ENCODE measurements at places on chromosomes 2 and 18.

GRCh38 chr2:69830045-69830905 lies 815 bp downstream of the GMCL1 start:
- no peak for DNase-seq

DNA sequence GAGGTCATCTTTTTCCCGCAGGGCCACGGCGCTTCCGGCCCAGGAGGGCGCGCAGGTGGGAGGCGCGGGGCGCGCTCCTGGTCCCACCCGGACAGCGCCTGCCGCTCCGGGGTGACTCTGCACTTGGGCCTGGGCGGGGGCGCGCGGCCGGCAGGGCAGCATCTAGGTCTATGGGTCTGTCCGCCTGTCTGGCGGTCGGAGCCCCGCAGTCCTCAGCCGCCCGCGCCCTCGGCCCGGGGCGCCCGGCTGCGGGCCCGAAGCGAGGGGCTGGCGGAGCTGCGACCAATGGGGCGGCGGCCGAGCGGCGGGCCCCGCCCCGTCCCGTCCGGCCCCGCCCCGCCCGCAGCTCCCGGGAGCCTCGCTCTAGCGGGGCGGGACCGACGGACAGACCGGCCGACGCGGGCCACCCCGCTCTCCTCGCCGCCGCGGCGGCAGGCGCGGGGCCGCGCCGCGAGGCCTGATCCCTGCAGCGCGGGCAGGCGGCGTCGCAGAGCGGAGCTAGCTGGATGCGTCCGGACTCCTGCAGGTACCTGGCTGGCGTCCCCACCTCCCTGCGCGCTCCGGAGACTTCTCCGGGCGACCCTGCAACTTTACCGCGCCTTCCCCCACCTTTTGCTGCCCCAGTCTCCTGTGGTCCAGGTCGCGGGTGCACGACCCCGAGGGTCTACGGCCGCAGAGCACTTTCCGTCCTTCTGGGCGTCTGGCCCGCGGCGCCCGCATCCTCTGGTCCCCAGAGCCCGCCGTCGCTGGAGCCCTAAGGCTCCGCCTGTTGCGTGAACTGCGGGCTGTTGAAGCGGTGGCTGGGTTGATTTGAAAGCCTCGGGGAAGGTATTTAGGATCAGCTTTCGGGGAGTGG lies at the start of gene KCNS3:
Gene KCNS3, plus strand, starts transcription at position 387 of the 856 bp plus-strand sequence. CDS start 52,342 bp downstream, outside the sequence.
- no peak for DNase-seq

- no peak for DNase-seq
Measured at GRCh38 chr18:3008541-3008940, 4.4 kb downstream of the LPIN2 start.

GRCh38 chr2:240584486-240585031 lies 2.0 kb upstream of the CAPN10 start:
- DNase-seq = no peak

- no peak for DNase-seq
Measured at GRCh38 chr18:50011813-50012435, 183.0 kb downstream of the MYO5B start.

DNA sequence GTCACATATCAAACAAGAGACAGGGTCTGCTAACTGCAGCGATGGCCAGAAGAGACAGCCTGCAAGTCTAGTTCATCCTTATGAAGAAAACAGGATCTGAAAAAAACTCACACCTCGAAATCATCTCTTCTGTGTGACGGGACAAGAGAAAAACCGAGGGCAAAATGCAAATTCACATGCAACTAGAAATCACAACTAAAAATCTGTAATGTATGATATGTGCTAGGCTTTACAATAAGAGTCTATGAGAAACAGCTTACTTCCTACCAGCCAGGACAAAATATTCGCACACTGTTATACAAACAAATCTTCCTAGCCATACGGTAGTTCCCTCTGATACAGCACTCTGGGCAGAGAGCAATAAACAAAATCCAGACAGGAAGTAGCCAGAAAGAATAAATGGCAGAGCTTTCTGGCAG lies 48.8 kb downstream of the ANKRD44 start:
- DNase-seq = no peak

GRCh38 chr18:77127769-77128671 lies 4.6 kb downstream of the MBP start:
- DNase-seq = no peak

DNA sequence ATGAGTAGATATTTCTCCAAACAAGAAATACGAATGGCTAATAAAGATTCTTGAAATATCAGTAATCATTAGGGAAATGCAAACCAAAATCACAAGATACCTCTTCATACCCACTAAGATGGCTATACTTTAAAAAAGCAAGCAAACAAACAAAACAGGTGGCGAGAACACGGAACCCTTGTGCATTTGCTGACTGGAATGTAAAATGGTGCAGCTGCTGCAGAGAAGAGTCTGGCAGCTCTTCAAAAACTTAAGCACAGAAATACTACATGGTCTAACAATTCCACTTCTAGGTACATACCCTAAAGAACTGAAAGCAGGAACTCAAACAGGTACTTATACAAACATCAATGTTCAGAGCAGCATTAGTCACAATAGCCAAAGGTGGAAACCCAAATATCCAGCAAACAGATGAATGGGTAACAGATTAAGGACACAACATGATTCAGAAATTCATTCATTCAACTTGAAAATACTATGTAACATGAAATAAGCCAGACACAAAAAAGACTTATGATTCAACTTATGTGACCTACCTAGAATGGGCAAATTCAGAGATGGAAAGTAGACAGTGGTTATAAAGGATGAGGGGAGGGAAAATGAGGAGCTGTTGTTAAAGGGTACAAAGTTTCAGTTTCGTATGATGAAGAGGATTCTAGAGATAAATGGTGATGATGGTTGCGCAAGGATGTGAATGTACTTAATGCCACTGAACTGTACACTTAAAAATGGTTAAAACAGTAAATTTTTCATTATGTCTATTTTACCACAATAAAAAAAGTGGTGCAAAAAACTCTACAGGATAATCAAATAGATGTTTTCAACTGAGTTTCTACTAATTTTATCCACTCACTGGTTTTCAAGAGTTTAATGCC lies 26.9 kb upstream of the GPR75 start:
- no peak for DNase-seq

- DNase-seq = no peak
Measured at GRCh38 chr18:8081267-8081666, 514.2 kb downstream of the PTPRM start.

DNA sequence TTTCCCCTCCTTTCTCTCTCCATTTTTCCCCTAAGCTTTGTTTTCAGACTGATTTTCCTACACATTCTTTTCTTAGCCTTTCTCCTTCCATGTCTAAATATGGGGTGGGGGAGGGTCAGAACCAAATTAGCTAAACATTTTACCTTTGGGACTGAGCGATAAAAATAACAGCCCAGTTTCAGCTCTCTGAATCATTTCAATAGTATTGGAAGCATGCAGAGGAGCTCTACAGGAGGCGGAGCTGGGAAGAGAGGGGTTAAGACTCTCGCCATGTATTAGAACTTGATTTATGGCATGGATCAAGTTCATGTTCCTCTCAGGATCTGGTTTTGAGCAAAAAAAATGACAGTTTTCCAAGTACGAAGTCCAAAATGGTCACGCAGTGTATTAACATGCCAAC lies 109.1 kb downstream of the CPO start:
- DNase-seq = no peak

DNA sequence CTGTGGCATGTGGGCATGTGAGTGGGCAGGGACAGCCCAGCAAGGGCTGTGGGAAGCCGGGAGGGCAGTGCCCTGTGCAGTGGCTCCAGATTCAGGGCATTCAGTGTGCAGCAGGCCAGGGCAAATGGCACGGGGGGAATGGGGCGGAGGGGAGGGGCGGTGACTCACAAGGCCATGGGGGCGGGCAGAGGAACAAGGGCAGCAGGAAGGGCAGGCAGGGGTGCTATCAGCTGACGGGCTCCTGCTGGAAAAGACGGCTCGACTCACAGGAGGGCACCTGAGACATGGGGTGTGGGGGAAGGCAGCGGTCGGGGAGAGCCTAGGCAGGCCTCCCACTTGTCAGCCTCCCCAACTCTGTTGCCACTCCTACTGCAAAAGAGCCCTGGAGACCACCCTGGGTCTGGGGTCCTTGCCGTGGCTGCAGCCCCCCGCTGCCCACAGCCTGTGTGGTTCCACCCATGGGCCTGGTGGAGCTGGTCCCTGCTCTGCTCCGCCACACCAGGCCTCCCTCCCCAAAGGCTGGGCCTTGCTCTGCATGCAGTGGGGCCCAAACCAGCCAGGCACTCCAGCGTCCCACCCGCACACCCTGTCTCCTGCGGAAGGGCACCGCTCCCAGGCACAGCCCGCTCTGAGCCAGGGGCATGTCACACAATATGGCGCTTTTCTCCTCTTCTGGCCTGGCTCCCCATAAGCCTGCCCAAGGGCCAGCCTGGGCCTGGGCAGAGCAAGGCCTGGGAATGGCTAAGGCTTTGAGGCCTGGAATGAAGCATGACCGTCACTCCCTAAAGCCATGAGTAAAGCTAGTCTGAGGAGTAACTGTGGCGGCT lies 25.9 kb downstream of the HS6ST1 start:
- DNase-seq = no peak

GRCh38 chr2:55140316-55141219 lies 90.3 kb upstream of the RTN4 start:
- no peak for DNase-seq

DNA sequence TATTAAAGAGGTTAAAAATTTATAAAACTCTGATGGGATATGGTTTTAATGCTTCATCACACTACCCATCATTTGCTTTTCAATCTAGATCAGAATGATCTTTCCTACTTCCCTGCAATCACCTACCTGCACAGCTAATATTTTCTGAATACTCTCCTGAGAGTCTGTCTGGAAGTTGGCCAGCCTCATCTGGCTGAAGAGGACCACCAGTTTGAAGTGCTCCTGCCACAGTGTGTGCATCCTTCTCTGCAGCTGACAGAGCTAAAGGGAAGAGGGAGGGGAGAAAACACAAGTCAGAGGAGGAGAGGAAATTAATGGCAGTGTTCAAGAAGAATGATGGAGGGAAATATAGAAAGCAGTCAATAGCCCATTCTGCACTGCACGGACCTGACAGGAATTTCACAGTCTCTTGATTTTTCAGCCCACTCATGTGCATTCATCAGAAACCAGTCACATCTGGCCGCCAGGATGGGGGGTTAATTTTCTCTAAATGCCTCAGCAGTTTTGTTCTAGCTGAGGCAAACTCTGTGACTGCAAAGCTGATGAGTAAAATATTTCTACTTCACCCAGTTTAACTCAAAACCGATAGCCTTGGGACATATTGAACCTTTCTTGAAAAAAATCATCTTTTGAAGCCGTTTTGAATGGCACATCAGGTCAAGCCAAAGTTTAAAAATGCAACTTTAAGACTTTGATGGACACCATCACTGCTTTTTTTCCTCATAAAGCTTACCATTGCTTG lies 201.8 kb upstream of the KLHL14 start:
- DNase-seq = no peak

DNA sequence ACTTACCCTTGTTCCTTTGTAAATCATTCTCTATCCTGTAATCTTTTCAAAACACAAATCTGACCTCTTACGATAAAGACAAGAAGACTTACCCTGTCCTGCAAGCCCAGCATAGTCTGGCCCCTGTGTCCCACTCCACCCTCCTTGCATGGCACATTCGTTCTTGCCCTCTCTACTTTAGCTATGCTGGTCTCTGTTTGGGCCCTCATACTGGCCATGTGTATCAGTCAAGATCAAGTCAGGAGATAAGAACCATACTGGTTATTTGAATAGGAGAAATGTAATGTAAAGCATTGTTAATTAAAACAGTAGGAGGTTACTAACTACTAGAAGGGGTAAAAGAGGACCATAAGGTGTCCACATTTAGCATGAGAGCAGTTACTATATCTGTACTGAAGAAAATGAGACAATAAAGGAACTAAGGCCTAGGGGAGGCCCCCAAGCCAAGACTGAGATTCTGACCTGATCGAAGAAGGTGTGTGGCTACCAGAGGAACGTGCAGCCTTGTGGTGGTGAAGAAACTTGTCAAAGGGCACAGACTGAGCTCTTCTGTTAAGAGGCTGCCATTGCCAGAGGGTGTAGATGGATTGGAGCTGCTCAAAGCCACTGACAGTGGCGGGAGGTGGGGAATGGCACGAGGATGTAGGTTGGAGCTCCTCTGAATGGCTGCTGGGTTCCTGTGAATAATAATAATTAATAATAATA lies 80.8 kb downstream of the KCTD18 start:
- no peak for DNase-seq

DNA sequence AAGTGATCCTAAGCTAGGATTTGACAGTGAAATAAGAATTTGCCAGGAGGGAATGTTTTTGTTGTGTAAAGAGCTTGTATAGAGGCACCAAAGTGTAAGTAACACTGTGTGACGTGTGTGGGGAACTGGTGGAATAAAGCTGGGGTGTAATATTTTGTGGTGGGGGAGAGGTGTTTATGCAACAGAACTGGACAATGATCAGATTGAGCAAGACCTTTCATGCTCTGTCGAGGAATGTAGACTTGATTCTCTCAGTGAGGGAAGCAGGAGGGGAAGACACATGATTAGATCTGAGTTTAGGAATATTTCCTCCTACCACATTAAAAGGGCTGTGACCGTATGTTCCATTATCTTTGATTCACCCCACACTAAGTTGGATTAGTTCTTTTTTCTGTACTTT lies 43.6 kb downstream of the EFEMP1 start:
- no peak for DNase-seq

GRCh38 chr2:150552041-150552820 lies 64.8 kb upstream of the RND3 start:
- no peak for DNase-seq

All from stimulated activated CD4-positive, alpha-beta T cell treated with anti-CD3 and anti-CD28 coated beads, TNF-alpha, amount 100 ng/mL, for 4 hours (primary cell).